NCI-H1694 (cell line): ENCODE measurements at places on chromosomes 6 and 20.

DNA sequence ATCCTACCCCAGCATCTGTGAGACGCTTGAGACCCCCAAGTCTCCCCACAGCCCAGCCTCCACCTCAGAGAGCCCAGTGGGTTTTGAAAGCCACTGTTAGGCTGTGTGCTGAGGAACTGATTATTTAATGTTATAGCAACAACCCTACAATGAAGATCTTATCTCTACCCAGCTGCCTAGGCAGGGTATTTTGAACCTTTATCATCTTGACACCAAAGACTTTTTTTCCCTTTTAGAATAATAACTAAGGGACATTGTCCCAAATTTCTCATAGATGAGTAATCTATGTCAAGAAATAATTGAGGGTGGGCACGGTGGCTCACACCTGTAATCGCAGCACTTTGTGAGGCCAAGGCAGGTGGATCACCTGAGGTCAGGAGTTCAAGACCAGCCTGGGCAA, 26.2 kb downstream of the HM13 start:
- no peak for DNase-seq

DNA sequence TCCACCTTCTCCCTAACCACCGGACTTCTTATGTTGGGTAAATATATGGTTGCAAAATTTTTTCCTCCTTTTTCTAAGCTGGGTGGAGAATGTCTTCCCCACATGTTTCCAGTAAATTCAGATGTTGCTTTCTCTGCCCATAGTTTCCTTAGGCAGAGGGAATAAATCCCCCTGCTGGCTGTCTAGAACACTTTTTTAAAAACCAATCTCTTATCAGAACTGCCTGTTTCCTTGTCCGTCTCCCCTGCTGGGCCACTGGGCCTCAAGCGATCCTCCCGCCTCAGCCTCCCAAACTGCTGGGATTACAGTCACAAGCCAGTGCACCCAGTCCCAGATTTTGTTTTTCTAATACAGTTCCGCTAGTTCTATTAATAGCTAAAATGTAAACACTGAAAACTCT, 9.9 kb upstream of the WFDC2 start:
- DNase-seq = no peak

GRCh38 chr6:22826961-22827360, 257.6 kb downstream of the HDGFL1 start:
- no peak for DNase-seq

DNA sequence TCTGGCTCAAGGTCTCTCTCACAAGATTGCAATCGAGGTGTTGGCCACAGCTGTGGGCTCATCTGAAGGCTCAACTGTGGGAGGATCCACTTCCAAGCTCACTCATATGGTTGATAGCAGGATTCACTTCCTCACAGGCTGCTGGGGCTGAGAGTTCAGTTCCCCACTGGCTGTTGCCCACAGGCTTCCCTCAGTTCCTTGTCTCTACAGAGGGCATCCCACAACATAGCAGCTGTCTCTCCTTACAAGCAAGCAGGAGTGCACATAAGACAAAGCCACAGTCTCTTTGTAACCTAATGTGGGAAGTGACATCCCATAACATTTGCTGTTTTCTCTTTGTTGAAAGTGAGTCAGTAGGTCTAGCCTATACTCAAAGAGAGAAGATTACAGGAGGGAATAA, 14.0 kb downstream of the SPATS1 start:
- DNase-seq = no peak

- no peak for DNase-seq
Measured at GRCh38 chr6:52361414-52361944, 472 bp upstream of the PAQR8 start.

GRCh38 chr6:4743926-4744325, 32.3 kb upstream of the CDYL start:
- no peak for DNase-seq

DNA sequence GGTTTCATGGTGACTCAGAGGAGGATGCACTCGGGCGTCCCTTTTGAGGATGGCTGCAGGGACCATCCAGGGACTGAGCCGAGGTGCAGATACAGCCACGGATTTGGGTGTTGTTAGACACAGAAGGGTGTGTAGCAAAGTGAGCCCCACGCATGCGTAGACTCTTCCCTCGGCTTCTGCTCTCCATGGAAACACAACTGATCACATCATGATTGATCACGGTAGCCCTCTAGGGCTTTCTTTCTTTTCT, 606 bp upstream of the ULBP1 start:
- no peak for DNase-seq

GRCh38 chr6:4936681-4937041, 67.2 kb downstream of the RPP40 start:
- peak; percentile 10 for DNase-seq

DNA sequence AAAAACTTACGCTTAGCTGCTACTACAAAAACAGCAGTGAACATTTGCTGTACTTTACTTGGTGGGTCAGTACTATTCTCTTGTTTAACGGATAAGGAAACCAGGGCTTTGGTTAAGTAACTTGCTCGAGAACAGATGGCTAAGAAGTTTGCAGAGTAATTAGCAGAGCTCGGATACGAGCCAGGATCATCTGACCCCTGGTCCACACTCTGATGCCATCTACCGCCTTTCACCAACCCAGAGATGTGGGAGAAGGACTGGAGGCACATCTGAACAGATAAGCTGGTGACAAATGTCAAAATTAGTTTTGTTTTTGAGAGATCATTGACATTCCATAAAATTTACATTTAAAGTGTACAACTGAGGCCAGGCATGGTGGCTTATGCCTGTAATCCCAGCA, 18.9 kb upstream of the RPL7L1 start:
- DNase-seq = no peak

- no peak for DNase-seq
Measured at GRCh38 chr20:64091770-64092169, 7.6 kb upstream of the LKAAEAR1 start.

DNA sequence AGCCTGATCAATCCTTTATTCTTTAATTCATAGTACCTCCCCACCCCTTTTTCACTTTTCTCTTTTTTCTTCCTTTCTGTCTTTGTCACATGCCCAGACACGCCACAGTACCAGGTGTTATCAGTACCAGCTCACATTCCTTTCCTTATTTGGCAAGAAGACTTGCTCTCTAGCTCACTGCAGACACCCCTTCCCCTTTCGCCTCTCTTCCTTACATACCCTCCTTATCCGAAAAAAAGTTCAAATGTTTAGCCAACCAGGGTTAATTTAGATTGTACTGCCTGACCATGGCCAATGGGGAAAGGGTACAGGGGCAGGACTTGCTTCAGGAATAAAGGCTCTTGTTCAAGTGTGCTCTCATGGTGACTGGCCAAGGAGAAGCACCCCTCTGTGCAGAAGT, 9.3 kb upstream of the SIRPB2 start:
- no peak for DNase-seq

- DNase-seq = no peak
Measured at GRCh38 chr6:45661661-45662060, 283.9 kb upstream of the SUPT3H start.

GRCh38 chr20:6501061-6501460, 266.4 kb upstream of the BMP2 start:
- DNase-seq = no peak

- no peak for DNase-seq
Measured at GRCh38 chr20:15603506-15603905, 969.7 kb downstream of the KIF16B start.

DNA sequence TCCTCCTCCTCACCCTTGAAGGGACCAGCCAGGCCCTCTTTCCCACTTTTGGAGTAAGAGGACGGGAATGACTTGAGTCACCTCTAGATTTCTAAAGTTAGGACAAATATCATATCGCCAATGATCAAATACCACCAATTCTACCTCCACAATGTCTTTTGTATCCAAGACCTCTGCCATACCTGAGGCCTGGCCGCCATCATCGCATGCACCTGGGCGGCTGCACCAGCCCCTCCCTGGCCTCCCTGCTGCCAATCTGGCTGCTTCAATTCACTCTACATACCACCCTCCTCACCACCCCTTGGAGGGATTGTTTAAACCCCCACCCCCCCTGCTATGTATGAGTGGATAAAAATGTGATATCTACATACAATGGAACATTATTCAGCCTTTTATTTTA, 75.0 kb upstream of the RALY start:
- DNase-seq = no peak

- DNase-seq = no peak
Measured at GRCh38 chr6:119330520-119331113, 18.9 kb downstream of the MAN1A1 start.

DNA sequence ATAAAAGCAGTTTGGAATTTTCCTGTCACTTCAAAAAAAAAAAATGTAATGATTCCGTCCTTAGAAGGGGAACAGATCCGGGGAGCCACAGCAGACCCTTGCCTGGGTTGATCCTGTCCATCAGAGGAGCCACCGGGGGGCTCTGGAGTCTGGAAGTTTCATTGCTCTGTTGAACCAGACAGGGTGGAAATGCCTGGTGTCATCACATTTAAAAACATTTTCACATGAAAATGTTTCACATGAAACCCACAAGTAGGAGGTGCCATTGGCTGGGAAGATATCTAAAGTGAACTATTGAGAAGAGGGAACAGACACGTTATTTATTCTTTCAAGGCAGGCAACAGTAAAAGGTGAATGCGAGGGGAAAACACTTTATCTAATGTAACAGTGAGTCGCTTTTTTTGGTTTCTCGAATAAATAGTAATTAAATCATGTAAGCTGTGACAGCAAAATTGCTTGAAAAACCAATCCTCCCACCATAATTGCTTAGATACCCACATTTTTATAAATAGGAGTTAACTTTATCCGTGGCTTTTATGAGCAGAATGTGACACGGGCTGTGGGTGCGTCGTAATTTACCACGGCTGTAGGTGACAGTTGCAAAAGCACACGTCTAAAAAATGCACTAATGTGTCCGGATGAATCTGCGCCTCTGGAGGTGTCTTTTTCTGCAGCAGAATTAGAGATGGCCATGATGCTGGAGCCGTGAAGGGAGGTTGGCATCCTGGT, 323.4 kb downstream of the TAF4 start:
- DNase-seq = no peak

GRCh38 chr20:13567663-13568062, 71.1 kb downstream of the TASP1 start:
- DNase-seq = no peak

DNA sequence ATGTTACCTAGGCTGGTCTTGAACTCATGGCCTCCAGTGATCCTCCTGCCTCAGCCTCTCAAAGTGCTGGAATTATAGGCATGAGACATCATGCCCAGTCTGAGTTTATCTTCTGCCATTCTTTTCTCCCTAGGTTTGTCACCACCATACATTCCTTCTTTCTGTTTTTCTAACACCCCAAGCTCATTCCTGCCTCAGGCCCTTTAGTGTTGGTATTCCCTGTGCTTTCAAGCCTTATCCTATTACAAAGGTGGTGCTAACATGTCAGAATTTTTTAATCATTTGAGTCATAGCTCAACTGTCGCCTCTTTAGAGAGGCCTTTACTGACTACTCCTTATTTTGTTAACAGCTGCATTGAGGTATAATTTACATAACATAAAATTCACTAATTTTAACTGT, 221.1 kb upstream of the PRSS16 start:
- no peak for DNase-seq

DNA sequence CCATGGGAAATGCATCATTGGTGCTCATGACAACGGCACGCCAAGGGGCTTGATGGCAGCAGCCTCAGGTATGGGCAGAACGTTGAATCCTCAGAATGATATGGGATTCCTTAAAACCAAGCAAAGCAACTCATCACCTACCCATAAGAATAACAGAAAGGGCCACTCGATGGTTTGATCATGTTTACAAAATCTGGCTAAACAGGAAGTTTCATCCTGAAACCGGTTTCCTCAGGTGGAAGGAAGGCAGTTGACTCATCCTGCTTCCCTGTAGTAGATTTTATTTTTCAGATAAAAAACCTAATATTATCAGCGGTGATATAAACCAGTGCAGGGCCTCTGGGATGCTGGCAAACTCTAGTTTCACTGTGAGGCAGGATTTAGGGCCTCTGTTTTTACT, 136.9 kb upstream of the AGPAT4 start:
- no peak for DNase-seq

DNA sequence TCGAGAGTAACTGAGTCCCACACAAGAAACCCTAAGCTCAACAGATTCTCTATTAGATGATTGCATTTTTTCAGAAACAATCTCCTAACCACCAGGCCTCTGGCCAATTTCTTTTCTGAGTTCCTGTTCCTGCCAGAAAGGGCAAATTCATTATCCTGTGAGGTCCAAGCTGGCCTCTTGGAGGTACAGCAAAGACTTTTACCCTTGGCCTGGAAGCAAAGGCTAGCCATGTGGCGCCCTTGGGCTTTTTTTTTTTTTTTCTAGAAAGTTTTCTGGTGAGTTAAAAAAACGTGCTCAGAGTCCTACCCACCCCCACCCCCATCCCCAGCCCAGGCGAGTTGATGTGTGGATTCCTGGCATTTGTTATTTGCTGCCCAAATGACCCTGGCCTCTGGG, 59.0 kb upstream of the EEF1A1 start:
- DNase-seq = no peak

DNA sequence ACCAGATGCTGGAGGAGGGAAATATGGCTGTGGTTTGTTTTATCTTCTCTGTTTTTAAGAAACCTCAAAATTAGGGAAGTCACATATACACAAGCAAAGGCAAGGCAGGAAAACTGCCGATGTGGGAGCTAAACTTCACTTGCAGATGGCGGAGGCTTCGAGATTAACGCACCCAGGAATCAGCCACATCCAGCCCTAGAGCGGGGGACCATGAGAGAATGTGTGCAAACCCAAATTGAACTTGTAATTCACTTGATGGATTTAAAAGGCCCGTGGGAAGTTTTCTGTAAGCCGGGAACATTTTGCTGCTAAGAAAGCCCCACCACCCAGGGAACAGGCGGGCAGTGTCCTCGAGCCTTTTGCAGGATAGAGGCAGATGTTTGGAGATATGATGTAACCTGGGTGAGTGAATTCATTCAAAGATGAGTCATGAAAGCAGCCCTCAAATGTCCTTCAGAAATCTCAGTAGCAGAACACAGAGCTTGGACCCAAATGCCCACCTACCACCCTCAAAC, 39.9 kb downstream of the PREX1 start:
- DNase-seq = no peak

DNA sequence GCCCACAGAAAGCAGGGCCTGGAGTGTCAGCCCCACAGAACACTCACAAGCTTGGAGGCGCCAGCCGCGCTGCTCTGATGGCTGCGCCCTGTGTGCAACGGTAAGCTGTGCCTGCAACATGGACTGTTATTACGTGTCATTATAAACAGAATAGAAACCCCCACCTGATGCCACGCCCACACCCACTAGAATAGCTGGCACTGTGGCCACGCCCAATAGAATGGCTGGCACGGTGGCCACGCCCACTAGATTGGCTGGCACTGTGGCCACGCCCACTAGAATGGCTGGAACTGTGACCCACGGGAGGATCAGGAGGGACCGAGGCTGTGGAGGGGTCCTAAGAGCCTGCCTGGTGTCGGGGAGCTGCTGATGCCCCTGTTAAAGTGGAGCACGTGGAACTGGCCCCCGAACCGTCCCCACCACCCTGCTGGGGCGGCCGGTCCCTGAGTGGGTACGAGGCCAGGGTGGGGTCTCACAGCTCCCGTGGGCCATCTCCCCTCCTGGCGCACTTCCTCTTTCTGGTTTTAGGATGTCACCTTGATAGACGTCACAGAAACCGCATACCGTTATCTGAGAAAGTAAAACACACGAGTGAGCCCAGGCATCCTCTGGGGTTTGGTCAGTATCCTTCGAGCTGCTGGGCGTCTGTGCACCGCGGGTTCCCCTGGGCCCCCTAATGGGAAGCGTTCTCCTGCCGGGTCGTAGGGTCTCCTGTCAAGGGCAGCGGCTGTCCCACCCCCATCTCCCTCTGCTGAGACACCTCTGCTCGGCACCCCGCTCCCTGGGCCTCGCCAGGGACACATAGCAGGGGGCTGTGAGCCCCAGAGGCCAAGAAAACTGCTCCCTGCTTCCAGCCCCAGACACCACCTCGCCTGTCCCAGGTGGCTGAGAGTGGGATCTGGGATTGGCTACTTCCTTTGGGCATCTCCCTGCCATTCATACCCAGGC, 25.4 kb downstream of the SLC17A9 start:
- DNase-seq = no peak

GRCh38 chr20:18237682-18238081, 50.6 kb upstream of the ZNF133 start:
- no peak for DNase-seq
